Adrenal gland (tissue), 19 donors: ENCODE measurements at places on chromosomes 16 and 17. TPM values are rescaled to one million over a fixed set of nuclear protein-coding genes. Genes with fewer than 3 reads are reported as not detected.
A peak's percentile ranks its signal among the peaks of the same experiment; 100 is the strongest.

Gene LLGL2
- polyA plus RNA-seq: 1.2 TPM

Gene TRIM16
- polyA plus RNA-seq: 7.1 TPM

Gene PIMREG
- polyA plus RNA-seq: 0.98 TPM

Gene ITGA2B
- polyA plus RNA-seq: 0.07 TPM

Gene NPIPB9
- not detected for polyA plus RNA-seq

Gene ZP2
- not detected for polyA plus RNA-seq

Gene KRT33A
- not detected for polyA plus RNA-seq

Gene ADAD2
- polyA plus RNA-seq: 11.6 TPM

DNA sequence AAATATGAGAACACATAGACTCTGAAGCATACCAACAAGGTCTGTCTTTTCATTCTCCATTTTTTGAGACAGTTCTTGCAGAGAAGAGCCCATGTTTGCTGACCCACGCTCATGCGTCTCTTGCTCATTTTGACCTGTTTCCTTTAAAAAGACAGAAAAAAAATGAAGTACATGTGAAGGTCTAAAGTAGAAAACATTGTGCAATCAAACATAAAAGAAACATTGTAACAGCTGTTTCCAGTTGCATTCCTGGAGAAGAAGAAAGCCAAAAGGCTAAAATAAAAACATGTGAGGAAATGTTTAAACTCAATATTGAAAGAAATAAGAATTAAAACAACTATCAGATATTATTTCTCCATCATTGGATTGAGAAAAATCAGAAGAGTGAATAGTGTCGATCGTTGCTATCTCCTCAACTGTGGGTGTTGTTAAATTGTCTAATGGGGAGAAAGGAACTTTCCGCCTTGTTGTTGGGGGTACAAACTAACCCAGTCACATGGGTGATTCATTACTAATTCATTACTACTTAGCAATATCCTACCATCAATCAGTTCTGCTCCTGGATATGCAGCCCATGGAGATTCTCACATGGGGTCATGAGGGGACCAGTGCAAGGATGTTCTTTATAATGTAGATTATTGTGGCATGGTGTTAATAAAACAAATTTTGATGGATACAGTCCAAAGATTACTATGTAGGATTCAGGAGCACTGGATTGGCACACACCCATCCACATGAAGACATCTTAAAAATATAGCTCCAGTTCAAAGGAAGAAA is 9.5 kb downstream of the ABCA9 start:
- DNase-seq: peak; percentile 10

- no peak for DNase-seq
Measured at GRCh38 chr17:49580981-49581647, 5.4 kb downstream of the NXPH3 start.

DNA sequence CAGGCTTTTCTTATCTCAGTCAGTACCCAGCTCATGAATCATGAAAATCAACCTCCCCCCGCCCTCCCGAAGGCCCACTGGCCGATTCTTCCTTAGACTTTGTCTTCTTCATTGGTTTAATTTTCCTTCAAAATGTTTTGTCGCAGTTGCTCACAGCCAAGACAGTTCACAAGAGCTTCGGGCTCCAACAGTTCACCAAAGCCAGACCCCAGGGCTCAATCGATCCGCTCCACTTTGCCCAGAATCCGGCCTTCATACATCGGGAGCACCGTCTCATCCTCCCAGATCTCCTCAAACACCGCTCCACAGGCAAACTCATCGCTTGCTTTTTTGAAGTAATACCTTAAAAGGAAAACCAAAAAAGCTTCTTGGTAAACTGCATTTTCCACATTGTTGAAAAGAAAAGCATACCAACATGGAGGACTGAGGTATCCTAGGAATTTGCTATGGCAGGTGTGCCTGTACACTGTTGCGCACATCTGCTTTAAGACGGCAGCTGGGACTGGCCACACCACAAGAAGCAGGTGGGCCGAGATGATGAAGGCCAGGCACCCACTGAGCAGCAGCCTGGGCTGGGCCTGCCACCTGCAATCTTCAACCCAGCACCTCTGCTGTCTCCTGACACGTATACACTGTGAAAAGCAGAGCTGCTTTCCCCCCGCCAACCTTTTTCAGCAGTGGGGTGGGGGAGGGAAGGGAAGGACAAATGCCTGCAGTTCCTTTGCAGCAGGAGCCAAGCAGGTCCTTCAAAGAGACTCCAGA is 31.5 kb downstream of the AXIN2 start:
- DNase-seq: peak; percentile 32

DNA sequence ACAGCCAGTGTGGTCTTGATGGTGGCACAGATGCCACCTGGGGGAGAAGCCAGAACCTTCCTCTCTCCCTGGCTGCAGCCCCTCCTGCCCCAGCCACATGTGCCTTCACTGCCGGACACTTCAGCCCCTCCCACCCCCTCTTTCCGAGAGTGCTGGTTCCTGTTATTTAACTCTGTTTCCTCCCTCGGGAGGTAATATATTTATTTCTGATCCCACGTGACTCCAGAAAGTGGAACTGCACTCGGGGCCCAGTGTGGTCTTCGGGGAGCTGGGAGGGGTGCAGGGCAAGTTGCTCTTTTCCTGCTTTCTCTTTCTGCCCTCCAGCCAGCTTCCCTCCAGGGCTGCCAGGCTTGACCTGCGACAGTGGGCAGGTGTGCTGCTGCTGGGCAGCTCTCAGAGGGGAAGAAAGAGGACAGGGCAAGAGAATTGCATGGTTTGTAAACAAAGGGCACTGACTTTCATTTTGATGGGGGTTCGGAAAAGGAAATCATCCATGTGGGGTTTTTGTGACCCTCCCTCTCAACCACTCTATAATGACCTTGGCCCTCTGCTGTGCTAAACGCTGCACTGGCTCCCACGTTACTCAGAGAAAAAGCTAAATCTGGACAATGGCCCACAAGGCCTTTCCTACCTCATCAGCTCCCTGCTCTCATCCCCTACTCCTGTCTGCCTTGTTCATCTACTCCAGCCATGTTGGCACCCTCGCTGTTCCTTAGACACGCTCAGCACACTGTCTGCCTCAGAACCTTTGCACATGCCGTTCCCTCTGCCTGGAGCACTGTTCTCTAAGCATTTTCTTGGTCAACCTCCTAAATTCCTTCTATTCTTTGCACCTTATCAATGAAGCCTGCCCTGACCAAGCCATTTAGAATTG is 8.2 kb upstream of the CIITA start:
- peak; percentile 44 for DNase-seq

GRCh38 chr17:71765437-71765836 is 355.4 kb upstream of the SOX9 start:
- DNase-seq: no peak

DNA sequence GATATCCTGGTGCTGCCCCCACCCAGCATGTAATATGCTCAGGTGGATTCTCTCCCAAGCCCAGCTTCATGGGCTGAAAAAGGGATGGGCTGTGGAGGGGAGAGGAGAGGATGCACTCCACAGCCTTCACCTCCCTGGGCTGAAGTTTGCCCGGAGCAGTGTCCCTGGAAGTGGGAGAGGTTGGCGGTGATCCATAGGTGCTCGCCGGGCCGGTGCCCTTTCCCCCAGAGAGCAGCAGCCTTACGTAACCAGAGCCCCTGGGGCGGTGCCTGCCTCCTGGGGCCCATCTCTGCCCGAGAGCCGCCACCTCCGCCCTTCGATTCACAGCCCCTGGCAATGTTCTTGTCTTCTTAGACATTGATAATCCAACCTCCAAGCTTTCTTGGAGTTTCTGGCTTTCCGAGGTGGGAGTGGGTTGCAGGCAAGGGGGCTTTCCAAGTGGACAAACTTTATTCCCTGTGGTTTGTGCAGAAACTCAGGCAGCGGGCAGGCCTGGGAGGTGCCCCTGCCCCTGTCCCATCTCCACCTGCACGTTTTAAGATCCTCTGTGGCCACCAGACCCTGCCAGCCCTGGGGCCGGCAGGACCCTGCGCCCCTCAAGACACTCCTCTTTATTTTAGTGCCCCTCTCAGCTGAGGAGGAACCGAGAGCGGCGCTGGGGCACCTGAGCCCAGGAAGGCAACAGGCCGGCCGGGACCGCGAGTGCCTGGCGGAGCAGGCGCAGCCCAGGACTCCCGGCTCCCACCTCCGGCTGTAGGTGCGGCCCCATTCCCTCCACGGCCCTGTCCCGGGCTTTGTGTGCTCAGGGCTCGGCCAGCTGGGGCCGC is 3.1 kb upstream of the WDR90 start:
- peak; percentile 89 for DNase-seq

GRCh38 chr17:77223642-77224420 is 83.1 kb downstream of the SEC14L1 start:
- no peak for DNase-seq

DNA sequence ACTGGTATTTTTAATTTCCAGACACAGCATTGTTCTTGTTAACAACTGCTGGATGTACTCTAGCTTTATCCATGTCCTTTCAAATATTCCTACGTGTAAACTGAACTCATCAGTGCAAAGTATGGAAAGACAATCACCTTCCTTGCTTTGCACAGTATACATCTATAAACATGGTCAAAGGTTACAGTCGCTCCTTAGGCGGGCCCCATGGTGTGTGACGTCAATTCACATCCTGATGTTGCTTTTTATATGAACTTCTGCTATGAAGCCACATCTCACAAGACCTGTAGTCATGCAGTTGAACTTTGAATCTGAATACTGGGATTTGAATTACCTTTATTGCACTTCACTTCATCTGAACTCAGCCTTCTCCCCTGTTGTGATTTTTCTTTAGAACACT is 447.6 kb upstream of the PSMD7 start:
- no peak for DNase-seq

DNA sequence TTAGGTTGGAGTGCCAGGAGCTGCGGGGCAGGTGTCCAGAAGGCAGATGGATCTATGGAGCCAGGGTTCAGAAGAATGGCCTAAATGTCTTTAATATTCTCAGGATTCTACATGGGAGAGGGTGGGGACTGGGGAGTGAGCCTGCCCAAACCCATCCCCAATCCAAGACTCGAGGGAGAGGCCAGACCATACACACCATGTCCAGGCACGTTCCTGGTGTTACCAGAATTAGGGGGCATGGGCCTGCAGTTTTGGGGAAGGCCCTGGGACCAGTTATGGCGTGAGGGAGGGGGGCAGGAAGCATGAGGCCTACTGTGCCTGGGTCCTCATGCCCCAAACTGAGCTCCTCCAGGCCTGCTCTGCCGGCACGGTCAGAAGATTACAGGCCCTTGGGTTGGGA is 1.9 kb downstream of the TAX1BP3 start:
- no peak for DNase-seq

- DNase-seq: no peak
Measured at GRCh38 chr16:22380529-22380928, 6.1 kb upstream of the CDR2 start.

GRCh38 chr16:290015-290680 is 7.2 kb downstream of the PDIA2 start:
- DNase-seq: no peak

GRCh38 chr16:67481561-67482232 is 740 bp upstream of the ATP6V0D1 start:
- peak; percentile 62 for DNase-seq

- no peak for DNase-seq
Measured at GRCh38 chr16:54946909-54947308, 16.2 kb downstream of the IRX5 start.

- no peak for DNase-seq
Measured at GRCh38 chr17:2214929-2215615, 88.5 kb downstream of the SMG6 start.

DNA sequence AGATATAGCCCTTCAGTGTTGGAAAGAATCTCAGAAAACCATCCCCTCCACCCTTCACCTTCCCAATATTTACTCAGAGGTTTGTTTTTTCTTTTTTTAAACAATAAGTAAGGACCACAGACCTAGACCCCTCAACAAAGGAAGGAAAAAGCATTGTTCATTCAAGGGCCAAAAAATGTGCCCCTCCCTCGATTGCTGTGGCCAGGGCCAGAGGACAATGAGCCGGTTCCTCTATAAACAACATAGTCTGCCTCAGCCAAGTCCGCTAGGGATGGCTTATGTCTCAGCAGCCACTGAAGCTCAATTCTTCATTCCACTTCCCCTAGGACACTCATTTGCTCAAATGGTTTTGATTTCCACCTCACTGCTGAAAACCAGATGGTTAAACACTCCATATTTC is 24.0 kb downstream of the TRIM16 start:
- DNase-seq: no peak
